ENCODE measurements at places on chromosomes 6 and 20.
A peak's percentile ranks its signal among the peaks of the same experiment; 100 is the strongest.

- no peak for DNase-seq
These were observed 60.1 kb downstream of the MMS22L start for GRCh38 chr6:97222903-97223302.

- DNase-seq = no peak
These were observed 8.8 kb downstream of the CABLES2 start for GRCh38 chr20:62398120-62398821.

DNA sequence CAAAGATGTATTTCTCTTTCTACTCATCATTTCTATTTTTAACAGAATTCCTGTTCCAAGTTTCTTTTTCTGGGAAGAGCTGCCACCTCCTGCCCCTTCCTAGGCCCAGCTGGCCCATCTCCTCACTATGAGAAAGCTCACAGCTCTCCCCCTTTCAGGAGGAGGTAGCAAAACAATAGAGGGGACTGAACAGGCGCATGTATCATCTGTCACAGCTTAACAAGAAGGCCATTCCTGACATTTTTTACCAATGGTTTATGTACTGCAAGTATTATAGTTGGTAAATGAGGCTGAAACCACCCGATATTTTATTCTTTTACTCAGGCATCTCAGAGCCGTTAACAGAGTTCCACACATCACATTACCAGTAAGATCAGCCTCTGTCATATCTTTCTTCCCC, 103.7 kb upstream of the MTHFD1L start:
- no peak for DNase-seq

- DNase-seq = peak; percentile 55
These were observed 22.4 kb downstream of the CALHM6 start for GRCh38 chr6:116483616-116484015.

- DNase-seq = no peak
These were observed 2.1 kb downstream of the BPIFB4 start for GRCh38 chr20:33081411-33082154.

- no peak for DNase-seq
These were observed 6.2 kb upstream of the FLRT3 start for GRCh38 chr20:14343491-14344065.

All from stomach (tissue), 19 donors.